Activated CD4-positive, alpha-beta T cell treated with anti-CD3 and anti-CD28 coated beads, Interleukin-2, amount 50 U/mL, for 16 hours (primary cell): ENCODE measurements at places on chromosomes 7 and 10.

- DNase-seq: no peak
These were observed 79.0 kb downstream of the EXOC4 start for GRCh38 chr7:133331861-133332260.

DNA sequence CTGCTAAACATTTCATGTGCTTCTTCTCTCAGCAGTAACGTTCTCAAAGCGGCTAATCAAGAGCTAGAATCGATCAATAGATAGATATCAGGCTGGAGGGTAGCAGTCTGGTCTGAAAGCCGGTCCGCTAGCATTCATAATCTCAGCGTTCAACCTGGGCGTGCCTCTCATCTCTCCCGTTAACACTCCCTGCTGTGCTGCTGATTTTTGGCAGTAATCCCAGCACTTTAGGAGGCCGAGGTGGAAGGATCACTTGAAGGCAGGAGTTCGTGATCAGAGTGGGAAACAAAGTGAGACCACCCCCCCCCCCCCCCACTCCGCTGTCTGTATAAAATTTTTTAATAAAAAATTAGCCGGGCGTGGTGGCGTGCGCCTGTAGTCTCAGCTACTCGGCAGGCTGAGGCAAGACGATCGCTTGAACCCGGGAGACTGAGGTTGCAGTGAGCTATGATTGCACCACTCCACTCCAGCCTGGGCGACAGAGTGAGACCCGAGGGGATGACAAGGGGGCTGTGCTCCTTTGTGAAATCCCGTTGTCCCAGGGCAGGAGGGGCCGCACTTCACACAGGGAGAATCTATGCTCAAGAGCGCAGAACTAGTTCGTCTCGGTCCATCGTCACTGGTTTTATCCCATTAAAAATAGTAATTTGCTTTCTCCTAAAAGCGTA is 624 bp upstream of the CEP55 start:
- DNase-seq: peak; percentile 15

DNA sequence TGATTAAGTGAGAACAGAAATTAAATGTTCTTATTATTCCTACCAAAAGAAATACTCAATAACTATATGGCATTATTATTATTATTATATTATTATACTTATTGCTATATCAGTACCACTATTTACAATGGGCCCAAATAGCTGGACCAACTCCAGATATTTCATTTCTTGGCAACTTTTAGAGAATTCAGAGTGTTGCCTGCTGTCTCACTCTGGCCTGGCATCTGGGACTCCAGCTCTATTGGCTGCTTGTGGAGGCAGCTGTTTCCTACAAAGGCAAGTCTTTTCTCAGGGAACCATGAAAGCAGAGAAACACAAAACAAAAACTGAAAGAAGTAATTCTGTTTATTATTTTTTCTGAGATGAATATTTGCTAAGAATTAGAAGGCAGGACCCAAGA is 105.1 kb upstream of the SORCS1 start:
- DNase-seq: no peak

DNA sequence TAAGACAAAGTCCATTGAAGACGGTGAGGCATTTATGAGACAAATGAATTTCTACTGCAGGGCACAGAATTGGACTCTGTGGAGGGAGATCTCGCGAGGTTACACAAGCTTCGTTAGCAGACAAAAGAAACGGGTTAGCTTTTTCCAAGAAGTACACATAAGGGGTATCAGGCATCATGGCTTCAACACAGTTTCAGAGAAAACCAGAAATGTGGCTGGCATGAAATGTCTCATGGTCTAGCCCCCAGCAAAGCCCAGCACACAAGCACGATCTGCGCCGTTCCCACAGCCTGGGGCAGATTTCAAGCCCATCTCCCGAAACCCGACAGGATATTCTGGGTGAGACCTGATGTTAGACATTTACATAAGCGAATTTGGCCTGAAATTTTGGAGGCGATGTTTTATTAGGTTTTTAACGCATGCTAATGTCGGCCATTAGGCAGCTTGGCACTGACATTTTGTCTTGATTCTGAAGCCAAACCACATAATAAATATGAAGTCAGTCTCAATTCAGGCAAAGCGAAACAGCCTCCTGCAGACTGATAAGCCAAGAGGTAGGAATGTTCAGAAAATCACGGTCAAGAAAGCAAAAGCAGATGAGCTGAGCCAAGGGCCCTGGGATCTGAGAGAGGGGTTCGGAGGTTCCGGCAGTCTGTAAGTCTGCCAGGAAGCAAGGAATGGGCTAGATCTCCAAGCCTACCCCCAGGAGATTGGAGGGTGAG is 240.5 kb downstream of the PRPF18 start:
- DNase-seq: no peak

DNA sequence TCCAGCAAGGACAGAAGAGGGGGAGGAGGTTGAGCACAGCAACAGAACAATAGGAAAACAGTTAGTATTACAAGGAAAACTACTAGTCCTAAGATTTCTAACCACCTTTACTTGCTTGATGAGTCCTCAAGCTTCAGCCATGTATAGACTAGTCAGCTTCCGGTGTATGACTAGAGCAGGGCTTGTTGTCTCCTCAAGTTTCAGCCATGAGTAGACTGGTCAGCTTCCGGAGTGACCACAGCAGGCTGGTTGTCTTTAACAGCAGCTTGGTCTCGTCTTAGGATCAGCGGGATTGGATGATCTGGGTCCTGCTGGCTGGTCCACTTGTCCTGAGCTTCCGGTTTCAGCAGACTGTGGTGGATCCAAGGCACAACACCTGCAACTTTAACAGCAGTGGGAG is 10.6 kb upstream of the ZNF239 start:
- DNase-seq: no peak

DNA sequence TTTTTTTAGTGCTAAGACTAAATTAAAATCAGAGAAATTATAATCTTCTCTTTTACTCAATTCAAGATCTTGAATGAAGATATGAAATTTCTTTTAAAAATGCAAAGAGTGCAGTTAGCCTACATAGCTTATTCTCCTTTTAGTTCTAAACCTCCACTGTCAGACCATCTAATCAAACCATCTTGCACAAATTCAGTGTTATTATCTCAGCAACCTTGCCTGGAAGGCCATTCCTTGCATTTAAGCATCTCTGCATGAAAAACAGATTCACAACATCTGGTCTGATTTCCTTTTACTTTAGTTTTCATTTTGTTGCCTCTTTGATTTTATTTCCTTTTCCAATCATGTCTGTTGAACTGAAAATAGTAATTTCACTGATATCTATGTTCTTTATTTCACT is 527.2 kb upstream of the LRRTM3 start:
- no peak for DNase-seq

DNA sequence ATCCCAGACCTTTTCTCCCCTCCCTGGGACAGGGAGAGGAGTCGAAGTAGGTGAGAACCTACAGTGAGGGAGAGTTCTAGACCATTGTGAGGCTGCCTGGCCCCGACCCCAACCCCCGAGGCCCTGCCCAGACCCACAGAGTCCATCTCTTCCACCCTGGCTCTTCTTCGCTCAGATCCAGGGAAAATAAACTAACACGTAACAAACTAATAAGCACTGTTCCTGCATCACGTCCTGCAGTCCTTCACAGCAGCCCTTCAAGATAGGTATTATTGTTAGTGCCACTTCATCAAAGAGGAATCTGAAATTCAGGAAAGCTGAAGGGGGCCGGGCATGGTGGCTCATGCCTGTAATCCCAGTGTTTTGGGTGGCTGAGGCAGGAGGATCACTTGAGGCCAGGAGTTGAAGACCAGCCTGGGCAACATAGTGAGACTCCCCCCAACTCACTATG is at the start of gene SPACDR:
Gene SPACDR (minus strand): TSS at position 51 of the 451 bp plus-strand sequence. CDS start 235 bp downstream, outside the sequence.
- no peak for DNase-seq

GRCh38 chr10:108601851-108602250 is 1321.5 kb downstream of the XPNPEP1 start:
- no peak for DNase-seq

DNA sequence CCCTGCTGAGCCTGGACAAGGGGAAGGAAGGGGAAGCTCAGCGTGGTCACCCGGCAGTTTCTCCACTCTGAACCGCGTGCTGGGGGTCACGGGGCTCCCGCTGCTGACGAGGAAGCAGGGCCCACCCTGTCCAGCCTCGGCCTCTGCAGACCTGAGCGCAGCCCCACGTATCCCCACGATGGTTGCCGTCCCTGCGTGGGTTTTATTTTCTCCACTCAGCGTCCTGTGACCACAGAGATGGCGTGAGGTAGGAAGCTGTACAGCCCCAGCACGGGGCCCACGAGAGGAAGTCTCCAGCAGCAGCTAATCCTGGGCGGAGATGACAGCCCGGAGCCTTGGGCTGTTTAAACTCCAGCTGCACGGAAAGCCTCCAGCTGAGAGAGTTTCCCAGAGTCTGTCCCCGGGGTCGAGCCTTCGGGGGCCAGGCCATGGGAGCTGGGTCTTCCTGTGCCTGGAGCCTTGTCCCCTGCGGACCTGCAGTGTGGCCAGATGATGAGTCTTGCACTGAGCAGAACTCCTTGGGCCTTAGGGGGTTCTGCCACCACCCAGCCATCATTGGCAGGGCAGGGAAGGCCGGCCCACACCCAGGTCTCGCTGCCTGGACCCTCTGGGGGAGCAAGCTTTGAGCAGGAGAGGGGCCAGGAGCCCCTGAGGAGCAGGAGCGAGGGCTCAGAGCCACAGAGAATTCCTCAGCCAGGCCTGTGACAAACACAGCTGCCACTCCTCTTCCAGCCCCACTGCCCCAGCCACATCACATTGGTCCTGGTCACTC is 72.8 kb upstream of the FAM20C start:
- DNase-seq: no peak

GRCh38 chr10:18984531-18984930 is 64.1 kb upstream of the MALRD1 start:
- DNase-seq: peak; percentile 44

DNA sequence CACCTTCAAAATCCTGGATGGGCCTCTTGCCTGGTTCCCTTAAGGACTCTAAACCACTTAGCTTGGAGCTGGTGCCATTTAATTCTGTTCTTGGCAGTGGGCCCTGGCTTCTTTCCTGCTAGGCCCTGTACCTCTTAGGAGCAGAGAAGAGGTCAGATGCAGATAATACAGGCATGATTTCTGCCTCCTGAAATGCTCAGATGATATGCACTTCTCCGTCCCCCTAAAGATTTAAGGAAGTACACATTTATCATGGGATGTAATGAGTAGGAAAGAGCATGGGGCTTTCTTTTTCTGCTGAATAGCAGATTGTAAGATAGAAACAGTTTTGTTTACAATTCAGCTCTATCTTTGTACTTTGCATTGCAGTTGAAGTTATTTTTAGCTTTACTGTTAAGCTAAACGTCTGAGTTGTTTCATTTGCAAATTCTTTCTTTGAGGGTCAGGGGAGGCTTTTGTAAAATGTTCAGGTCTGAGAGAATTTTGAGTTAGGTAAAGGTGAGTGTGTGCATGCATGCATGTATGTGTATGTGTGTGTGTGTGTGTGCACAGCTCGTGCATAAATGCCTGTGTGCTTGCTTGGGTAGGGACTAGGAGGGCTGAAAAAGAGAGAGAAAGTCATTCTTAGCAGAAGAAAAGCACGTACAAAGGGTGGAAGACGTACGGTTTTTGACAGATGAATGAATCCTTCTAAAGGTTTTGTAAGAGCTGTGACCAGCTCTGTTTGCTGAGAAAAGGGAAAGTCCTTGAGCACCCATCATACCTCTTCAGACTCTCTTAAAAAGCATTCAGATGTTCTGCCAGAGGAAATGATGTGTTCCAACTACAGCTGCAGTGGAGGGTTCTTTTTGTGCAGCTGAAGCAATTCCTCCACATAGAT is 364.2 kb downstream of the AUTS2 start:
- no peak for DNase-seq

DNA sequence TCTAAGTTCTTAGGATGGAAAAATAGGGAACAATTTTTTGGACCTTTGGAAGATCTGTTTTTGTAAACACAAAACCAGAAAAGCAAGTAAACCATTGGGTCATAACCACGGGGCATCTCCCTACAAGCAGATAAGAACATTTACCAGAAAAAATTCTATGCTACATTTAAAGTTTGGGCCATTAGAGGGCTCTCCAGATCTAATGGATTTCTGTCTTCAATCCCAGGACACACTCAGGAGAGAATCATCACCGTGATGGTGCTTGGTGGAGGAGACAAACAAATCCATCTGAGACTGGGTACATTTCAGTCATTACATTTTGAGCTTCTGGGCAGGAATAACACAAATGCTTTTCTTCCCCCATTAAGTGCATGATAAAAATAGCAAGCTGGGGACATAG is 178.4 kb upstream of the TARP start:
- DNase-seq: no peak

- DNase-seq: no peak
These were observed 679.4 kb upstream of the C7orf33 start for GRCh38 chr7:147911201-147911601.

- no peak for DNase-seq
These were observed 26.8 kb downstream of the GAD2 start for GRCh38 chr10:26243351-26243720.

- no peak for DNase-seq
These were observed 215.3 kb upstream of the ZNF32 start for GRCh38 chr10:43863859-43864591.

DNA sequence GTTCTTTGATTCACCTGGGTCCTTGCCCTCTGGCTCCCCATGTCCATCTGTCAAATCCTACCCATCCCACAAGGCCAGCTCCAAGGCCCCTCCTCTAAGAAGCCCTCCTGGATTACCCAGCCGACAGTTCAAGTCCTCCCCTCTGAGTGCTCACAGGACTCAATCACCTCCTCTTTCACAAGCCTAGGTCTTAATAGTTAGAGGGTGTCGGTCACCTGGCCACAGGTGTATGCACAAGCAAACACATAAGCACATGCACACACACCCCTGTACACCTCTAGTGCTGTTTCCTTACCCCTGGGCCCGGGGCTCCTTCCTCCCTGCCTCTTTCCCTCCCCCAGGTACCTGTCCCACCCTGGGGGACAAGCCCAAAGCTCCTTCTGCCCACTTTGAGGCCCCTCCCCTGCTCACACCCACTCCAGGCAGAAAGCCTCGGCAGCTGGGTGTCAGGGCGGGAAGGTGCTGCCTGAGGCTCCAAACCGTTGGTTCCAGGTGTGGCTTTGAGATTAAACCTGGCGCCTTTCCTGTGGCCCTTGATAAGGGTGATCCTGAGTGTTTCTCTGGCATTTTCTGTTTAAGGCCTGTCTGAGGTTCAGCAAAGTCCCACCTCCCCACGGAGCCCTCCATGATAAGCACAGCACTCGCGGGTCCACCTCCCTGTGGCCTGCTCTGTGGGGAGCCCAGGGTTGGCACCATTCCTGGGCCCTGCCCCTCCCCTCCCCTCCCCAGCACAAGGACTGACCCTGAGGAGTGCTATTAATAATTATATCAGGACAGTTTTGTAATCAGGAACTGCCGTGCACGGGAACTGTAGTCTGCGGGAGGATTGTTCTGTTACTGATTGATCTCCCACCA is 14.6 kb upstream of the AQP1 start:
- no peak for DNase-seq

DNA sequence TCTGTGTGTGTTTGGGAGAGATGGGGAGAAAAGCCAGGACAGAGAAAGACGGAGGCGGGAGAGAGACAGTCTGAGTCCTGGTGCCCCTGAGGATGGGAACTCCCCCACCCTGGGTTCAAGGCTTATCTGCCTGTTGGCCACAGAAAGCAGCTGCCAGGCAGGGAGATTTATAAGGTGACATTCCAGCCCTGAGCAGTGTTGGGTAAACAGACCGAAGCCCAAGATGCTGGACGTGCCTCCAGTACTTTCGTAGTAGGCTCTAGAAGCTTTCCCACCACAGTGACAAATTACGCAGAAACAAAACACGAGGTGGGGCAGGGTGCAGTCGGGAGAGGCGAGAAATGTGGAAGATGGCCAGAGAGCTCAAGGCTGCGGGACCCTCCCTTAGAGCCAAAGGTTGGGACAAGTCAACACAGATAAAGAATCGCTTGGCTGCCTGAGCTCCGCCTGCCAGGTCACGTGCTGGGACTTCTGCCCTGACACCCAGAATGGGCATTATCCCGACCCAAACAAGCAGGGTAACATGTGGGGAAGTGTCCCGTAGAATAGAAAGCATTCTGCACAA is 41.1 kb downstream of the CCDC3 start:
- no peak for DNase-seq

- DNase-seq: no peak
These were observed 251.9 kb downstream of the EXOC4 start for GRCh38 chr7:133504825-133505224.
